ENCODE measurements at places on chromosomes 4 and X.
A peak's percentile ranks its signal among the peaks of the same experiment; 100 is the strongest.

DNA sequence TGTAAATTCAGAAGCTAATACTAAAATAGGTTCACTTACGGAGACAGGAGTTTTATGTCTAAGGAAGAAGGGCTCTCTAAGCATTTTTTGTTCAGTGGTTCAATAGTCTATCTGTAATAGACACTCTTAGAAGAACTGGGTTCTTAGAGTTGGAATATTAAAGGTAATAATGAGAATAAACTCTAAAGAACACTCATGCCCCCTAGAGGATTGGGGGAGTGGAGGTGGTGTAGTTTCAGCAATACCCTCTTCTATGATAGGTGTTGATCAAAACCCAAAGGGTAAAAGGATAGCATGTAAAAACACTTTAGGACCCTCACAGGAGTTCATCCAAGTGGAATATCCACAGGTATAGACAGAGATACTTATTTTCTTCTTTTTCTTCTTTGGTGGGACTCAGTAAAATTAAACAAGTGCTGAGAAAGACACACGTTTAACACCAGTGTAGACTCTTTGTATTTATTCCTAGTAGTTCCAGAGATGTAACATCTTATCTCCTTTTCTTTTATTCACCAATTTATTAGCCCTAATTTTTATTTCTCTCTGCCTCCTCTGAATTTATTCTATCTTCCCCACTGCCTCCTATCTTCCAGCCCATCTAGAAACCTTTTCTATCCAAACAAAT, 25.7 kb upstream of the MND1 start:
- DNase-seq, result peak; percentile 74

DNA sequence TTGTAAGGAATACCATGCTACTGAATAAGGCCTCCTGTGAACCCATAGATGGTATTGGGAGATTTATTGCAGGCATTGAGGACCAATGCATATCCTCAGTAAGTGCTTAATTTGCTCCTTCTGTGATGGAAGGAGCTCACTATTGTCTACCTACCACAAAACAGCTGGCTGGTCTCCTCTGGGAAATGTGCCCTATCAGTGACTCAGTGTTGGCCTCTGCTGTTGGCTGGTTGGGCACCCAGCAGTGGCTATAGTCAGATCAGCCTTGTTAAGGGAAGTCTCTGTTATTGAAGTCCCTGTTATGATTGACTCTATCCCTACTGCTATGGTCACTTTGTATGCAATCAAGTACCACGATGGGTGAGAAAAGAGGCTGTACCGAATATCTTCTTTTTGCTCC, 27.5 kb upstream of the OTUD4 start:
- no peak for DNase-seq

DNA sequence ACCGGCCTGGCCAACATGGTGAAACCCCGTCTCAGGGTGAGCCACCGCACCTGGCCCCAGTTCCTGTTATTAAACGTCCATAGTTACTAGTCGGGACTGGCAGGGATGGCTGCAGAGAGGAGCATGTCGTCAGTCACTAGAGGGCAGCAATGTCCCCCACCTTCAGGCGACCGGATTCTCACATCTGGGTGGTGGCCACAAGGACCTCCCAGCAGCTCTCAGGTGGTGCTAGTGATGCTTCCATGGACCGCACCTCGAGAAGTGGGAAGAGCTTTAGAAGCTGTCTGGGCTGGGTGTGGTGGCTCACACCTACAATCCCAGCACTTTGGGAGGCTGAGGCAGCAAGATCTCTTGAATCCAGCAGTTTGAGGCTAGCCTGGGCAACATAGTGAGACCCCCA, 13.3 kb upstream of the IL3RA start:
- peak; percentile 27 for DNase-seq

DNA sequence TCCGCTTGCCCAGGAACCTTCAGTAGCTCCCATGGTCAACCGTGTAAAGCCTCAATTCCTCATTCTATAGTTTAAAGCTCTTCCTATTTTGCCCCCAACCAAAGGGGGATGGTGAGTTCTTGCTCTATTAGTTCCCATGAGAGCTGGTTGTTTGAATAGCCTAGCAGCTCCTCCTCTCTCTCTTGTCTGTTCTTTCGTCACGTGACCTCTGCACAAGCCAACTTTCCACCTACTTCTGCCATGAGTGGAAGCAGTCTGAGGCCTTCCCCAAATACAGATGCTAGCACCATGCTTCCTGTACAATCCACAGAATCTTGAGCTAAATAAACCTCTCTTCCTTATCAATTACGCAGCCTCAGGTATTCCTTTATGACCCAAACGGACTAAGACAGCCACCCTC, 42.8 kb downstream of the ANXA5 start:
- no peak for DNase-seq

DNA sequence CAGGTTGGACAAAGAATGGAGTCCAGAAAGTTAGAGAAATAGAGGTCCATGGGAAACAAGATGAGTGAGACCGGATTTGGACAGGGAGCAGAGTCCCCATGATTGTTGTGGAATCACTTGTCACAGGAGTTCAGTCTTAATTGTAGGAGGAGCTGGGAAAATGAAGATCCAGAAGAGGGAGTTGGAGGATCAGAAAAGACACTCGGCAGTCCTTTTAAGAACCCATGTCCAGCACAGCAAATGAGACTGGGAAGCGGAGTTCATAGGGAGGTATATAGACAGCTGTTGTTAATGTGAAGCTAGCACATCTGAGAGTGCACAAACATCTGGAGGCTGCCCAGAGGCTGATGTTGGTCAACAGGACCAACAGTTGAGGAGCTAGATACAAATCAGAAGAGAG, 111.4 kb upstream of the RXFP1 start:
- DNase-seq, result peak; percentile 51
